Epithelial cell of esophagus (primary cell): ENCODE measurements at places on chromosomes 7 and 10.

DNA sequence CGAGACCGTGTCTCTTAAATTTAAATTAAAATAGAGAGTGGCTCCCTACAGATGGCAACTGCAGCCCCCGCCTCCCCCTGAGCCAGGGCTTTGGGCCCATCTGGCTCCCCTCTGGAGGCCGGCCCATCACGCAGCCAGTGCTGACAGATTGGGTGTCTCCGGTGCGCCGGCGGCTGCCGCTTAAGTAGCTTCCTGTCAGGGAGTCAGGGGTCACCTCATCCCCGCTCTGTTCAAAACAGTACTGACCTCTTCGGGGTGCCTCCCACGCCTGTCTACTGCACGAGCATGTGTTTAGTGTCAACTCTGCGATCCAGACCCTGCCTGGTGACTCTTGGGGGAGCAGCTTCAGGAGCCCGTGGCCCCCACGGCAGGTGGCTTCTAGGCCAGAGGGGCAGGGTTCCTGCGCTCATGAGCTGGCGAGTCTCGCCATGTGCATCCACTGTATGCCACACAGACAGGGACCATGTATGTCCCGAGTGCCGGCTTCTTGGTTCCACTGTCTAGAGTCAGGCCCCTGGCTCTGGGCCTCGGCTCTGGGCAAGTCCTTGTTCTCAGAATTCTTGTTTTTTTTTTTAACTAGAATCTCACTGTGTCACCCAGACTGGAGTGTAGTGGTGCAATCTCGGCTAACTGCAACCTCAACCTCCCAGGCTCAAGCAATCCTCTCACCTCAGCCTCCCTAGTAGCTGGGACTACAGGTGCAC, 36.1 kb downstream of the KCTD7 start:
- DNase-seq = no peak

GRCh38 chr7:50791938-50792341, 9.2 kb upstream of the GRB10 start:
- peak; percentile 53 for DNase-seq

- no peak for DNase-seq
Observed at GRCh38 chr10:128865436-128866195, 601.4 kb upstream of the MGMT start.

GRCh38 chr7:73442222-73442902, 8.8 kb downstream of the FZD9 start:
- no peak for DNase-seq

GRCh38 chr10:7082967-7083366, 327.9 kb downstream of the SFMBT2 start:
- DNase-seq = no peak

DNA sequence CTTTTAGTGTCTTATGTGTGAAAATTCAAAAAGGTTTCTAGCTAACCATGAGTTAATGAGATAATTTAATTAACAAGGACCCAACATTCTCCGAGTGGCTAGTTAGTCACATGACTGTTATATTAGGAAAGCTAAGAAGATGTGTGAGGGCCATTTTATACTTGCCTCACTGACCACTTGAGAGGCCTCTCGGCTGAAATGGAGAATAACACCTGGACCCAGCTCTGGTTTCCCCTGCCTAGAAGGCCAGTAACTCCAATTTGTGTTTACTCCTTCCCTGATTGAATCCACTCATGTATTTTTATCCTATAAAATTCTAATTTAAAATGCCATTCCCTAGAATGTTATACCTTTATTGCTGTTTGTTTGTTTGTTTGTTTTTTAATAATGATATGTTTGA, 1091.2 kb downstream of the KCNMA1 start:
- no peak for DNase-seq

DNA sequence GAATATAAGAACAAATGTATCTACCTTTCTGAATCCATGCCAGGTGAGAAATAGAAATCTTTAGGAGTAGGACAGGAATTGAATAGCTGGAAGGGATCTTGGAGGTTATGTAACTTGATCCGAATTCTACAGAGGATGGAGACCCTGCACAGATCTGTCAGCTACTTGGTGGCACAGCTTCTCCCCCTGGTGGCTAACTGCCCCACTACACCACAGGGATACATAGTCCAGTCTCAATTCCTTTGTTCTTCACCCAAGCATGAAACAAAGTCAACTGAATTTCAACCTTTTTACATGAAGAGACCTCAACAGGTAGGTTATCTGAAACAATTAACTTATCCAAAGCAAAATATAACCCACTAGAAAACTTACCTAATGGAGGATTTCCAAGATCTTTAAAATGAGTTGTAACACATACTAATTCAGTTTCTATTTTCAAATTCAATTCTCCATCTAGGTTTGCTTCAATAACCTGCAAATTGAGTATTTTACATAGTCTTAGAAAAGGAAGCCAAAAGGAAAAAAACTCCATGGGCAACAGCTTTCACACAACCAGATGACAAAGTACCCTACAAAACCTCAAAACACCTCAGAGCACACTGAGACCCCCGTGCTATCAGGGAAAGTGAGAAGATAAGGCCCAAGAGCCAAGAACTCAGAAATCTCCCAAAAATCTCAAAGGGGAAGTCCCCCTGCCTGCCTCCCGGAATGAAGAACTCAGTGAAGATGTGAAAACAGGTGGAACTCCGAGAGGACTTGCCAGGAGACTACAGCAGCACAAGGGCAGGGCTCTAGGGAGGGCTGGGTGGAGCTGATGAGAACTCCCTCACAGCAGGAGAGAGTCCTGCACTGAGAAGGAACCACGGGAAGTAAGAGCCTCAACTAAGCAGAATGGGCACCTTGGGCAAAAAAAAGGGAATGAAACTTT, 10.3 kb downstream of the HUS1 start:
- peak; percentile 62 for DNase-seq
